ENCODE measurements at places on chromosomes 3 and 15.

DNA sequence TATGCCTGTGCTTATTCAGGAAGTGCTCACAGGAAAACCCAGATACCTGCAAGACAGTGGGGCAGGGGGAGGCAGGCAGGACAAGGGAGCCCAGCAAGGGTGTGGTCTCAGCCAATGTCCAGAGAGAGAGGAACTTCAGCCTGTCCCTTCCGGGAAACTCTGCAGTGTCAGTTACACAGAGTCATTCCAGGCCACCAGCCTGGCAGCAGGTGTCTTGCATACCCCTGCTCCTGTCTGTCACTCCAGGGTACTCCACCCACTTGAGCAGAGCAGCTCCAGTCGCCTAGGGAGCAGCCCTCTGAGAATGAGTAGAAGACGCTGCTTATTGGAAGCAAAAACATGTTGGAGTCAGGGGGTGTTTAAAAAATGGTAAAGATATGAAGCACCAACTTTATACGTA lies 431.2 kb upstream of the RGMA start:
- DNase-seq, result no peak

DNA sequence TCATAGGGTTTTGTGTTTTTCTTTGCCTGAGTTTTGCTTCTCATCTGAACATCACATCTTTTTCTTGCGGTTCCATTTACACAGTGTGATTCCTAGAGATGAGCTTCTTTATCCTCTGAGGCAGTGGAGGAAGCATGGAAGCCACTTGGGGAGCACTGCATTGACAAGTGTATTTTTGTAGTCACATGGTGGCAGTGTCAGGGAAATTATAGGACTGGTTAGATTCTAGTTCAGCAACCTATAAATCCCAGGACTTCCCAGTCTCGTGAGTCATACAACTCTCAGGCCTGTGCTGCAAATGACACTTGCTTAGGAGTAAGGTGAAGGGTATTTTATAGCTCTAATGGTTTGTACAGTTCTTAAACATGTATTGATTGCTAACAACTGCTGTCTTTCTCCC lies 58.4 kb downstream of the RBM6 start:
- no peak for DNase-seq

DNA sequence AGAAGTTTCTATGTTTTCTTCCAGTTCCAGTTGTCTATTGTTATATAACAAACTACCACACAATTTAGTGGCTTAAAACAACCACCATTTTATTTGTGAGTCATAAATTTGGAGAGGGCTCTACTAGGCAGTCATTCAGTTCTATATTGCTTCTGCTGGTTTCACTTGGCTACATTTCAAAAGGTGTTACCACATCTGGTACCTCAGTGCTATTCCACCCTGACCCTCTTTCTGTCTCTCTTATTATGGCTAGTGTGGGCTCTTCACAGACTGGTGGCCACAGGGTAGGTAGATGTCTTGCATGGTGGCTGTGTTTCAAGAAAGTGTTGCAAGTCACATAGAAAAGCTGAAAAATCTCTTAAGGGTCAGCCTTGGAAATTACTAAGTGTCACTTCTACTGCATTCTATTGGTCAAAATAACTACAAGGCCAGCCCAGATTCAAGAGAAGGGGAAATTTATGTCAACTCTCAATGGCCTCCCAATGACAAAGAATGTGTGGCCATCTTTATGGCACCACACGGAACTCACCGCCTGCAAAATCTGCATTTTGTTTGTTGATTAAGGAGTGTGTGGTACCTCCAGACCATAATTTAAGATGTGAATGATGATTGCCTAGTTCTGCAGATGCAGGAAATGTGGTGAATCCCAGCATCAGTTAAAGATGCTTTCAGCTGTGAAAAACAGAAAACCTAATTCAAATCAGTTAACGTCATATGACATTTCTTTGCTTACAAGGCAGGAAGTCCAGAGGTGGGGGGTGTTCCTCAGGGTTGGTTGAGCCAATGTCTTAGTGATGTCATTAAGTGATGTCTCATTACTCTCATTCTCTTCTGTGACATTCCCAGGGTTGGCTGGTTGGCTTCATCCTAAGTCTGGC lies 105.8 kb upstream of the RASGRP1 start:
- peak; percentile 66 for DNase-seq

- DNase-seq, result no peak
Observed at GRCh38 chr3:73498764-73499622, 125.7 kb downstream of the PDZRN3 start.

GRCh38 chr15:97386940-97387339 lies 573.6 kb upstream of the ARRDC4 start:
- DNase-seq, result no peak

DNA sequence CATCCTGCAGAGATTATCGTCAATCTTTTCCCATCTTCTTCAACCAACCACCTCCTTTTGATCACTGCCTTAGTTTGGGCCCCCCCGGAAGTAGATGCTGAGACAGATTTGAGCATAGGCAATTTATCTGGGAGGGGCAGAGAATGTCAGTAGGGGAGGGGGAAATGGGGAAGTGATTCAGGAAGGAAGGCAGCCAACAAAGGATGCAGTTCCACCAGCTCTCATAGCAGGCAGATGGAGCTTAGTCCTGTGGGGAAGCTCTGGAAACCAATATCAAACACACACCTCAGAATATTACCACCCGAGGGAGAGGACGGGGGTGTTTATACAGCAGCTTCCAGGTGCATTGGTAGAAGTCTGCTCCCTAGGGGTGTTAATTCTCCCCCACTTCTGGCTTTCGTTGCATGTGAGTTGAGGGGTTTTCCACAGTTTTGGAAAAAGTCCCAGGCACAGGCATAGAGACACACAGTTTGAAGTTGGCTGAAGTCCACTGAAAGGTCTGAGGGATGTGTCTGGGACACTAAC lies 91.5 kb upstream of the TNFAIP8L3 start:
- DNase-seq, result no peak

GRCh38 chr3:170467571-170468147 lies 49.0 kb downstream of the CLDN11 start:
- DNase-seq, result no peak

GRCh38 chr15:55694652-55695150 lies 48.3 kb downstream of the PRTG start:
- peak; percentile 54 for DNase-seq

- DNase-seq, result no peak
Observed at GRCh38 chr3:127323581-127323980, 35.7 kb upstream of the PRR20G start.

DNA sequence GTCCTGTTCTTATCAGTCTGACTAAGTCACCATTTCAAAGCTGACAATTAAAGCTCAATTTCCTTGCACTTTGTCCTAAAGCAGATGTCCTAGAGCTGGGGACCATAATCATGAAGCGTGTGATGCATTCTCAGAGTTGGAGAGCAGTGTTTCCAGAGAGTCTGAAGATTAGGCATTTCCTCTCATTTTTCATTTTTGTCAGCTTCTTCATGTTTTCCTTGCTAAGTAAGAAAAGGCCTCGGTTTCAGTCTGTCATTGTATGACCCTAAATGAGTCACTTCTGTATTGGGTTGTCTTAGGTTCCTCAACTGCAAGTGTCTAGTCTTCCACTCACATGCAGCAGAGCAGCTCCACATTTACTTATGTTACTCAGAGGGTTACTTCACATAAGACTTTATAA lies 257.2 kb upstream of the TPRG1 start:
- DNase-seq, result peak; percentile 26

GRCh38 chr15:80568298-80568697 lies 126.8 kb upstream of the ABHD17C start:
- no peak for DNase-seq

DNA sequence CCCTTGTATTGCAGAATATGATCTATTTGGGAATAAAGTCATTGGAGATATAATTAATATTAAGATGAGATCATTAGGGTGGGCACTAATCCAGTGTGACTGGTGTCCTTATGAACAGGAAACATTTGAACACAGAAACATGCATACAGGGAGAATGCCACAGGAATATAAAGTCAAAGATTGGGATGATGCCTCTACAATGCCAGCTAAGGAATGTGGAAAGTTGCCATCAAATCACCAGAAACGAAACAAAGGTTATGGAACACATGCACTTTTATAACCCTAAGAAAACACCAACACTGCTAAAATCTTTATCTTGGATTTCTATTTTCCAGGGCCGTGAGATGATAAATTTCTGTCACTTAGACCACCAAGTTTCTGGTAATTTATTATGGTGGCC lies 442.4 kb upstream of the BCHE start:
- no peak for DNase-seq

- no peak for DNase-seq
Observed at GRCh38 chr3:65484964-65485363, 553.8 kb downstream of the MAGI1 start.

DNA sequence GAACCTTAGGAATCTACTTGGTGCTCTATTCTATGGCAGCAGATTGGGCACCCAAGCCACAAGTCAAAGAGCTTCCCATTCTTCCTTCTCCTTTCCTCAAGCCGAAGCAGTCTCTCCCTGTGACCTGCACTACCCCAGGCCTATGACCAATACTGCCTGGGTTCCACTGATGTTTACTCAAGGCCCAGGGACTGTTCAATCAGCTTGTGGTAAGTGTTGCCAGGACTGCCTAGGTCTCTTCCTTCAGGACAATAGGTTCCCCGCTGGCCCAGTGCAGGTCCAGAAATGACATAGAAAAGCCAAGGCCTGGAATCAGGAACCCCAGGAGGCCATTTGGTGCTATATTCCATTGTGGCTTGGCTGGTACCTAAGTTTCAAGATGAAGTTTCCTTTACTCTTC lies 397.9 kb downstream of the ZIC4 start:
- DNase-seq, result no peak

GRCh38 chr3:196778755-196779154 lies 39.1 kb downstream of the PAK2 start:
- no peak for DNase-seq

Measured in stomach (tissue), 19 donors.